ENCODE measurements at places on chromosomes 6 and 20.

GRCh38 chr6:107491138-107491609 lies 1.3 kb downstream of the SOBP start:
- peak; percentile 10 for DNase-seq

- DNase-seq: no peak
Measured at GRCh38 chr20:706366-706885, 30.8 kb upstream of the SCRT2 start.

GRCh38 chr20:2839732-2840137 lies 720 bp downstream of the PCED1A start:
- no peak for DNase-seq

GRCh38 chr6:148768646-148769270 lies 21.9 kb downstream of the UST start:
- DNase-seq: no peak

- no peak for DNase-seq
Measured at GRCh38 chr20:46183768-46184167, 65.7 kb downstream of the CD40 start.

DNA sequence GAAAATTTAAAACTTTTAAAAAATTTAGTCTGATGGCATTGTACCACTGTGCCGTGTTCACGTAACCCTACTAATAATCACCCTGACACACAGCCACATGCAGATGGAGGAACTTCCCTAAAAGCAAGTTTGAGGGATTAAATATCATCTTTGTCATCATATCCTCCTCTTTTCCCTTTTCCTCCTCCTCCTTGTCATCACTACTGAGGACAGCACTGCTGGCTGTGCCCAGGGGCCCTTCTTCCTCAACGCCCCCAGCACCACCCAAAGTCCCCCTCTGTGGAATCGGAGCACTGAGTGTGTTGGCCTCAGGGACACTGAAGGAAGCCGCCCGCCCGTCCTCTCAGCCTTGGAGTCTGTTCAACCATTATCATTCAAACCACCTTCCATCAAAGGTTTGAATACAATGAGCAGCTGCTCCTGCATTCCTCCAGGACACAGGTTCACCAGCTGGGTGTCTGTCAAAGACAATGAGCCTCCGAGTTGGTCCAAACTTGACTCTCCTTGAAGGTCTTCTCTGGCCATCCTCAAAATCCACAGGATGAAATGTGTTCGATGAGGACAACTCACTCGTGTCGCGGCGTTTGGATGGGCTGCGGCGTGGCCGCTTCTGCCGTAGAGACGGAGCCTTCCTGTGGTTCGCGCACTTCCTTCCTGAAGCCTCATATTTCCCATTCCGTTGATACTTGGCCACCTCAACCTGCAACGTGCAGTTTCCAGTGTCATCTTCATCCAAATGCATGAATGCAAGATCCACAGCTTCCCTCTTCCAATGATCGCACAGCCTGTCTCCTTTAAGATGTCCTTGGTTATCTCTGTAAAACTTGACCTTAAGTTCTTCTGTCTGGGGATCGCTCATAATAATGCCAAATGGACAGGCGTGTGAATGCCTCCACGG lies 23.3 kb downstream of the NQO2 start:
- no peak for DNase-seq

GRCh38 chr6:27358786-27359185 lies 29.8 kb upstream of the ZNF391 start:
- DNase-seq: no peak

DNA sequence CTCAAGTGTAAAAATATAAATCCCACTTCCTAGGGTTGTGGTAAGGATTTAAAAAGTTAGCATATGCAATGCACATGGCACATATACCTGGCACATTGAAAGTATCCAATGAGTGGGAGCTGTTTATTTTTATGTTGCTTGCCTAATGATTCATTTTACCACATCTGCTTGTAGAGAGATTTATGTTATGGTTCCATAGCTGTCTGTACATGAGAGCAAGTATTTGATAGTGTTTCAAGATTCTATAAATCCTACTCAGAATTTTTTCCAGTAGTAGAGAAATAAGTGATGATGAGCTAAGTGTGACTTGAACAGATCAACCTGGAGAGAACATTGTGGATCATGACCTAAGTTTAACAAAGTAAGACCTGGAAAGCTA lies 125.3 kb upstream of the SPTLC3 start:
- DNase-seq: no peak

- DNase-seq: no peak
Measured at GRCh38 chr6:127855542-127856159, 45.2 kb downstream of the THEMIS start.

DNA sequence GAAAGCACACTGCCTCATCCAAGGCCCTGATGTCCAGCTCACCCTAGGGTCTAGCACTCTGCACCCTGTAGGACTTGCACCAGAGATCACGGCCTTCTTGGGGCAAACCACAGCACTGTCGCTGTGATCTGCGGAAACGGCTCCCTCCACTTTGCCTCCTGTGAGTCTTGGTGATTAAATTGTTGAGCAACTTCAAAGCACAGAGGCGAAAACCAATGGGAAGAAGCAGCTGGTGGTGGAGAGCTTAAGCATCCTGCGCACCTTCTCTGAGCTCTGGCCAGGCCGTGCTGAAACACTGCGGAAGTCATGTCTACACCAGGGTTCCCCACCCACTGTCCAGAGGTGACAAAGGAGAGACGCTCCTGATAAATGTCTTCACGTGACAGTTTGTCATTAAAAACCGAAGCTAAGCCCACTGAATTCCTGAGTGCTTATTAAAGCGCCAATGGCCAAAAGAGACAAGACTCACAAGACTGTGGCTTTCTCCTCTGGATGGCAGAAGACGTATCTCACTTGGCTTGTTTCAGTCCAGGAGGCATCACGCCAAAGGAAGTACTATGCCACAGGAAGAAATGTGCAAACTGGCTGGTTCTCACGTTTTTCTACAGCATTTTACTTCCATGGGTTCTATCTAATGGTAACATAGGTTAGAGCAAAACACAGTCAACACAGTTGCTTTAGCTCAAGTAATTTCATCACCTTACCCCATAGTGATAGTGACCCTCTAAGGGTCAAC lies 3.1 kb downstream of the RAMACL start:
- no peak for DNase-seq

DNA sequence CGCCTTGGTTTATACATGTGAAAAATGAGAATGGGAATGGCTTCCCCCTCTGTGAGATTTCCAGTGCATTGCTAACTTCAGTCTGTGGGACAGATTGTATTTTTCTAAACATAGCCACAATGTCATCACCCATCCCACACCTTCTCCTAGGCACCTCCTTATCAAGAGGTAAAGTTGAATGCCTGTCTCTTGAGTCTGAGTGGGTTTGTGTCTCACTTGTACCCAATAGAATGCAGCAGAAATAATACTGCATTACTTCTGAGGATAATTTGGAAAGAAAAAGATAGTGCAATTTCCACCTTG lies 27.9 kb downstream of the RIN2 start:
- no peak for DNase-seq

DNA sequence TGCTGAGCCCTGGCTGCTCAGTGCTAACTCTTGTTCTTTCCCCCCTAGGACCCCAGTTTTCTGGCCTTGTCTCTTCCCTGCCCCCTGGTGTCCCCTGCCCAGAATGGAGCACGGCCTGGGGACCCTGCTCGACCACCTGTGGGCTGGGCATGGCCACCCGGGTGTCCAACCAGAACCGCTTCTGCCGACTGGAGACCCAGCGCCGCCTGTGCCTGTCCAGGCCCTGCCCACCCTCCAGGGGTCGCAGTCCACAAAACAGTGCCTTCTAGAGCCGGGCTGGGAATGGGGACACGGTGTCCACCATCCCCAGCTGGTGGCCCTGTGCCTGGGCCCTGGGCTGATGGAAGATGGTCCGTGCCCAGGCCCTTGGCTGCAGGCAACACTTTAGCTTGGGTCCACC lies 11.9 kb downstream of the CCN5 start:
- no peak for DNase-seq

DNA sequence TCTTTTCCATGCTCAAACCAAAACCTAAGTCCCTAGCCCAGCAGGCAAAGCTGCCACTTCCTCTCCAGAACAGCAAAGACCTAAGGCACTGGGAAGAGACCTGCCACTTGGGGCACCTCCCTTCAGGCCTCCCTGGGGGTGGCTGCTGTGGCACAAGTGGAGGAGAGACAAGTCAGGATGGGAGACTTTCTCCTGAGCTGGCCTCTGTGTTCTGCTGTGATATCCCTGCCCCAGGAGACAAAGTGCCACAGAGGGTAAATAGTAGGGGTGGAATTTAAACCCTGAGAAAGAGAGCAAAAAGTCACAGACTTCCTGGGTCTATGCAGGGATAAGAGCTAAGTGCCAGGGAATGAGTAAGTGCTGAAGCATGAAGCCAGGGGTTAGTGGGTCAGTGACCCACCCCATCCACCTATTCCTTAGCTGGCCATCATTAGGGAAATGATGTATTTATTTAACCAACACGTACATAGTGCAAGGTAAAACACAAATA lies 84.2 kb downstream of the MRPL14 start:
- no peak for DNase-seq

DNA sequence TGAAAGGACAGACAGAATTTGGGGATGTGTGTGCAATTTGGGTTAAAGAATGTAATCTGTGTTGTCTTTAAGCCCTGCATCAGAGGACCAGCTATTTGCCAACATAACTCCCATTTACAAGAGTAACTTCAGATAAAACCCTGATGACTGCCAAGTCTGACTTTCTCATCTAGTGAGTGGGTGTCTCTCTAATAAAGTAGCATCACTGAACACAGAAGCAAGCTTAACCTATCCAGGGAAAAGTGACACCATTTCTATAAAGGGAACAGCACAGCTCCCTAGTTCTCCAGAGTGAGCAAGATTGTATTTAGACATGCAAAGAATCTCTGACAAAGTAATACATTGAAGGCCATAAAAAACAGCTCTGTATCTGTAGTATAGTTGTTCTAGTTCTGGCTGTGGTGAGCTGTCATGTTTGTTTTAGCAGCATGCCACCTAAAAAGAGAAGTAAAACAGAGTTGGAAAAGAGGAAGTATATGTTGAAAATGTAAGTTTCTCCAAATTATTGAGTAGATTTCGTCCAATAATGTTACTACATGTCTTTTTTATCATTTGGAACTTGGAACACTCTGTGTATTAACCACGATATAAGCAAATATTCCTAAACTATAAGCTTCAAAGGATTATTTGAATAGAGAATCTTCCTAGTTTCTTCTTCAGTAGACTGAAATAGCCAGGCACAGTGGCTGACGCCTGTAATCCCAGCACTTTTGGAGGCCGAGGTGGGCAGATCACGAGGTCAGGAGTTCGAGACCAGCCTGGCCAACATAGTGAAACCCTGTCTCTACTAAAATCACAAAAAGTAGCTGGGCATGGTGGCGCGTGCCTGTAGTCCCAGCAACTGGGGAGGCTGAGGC lies 8.8 kb upstream of the PIM1 start:
- no peak for DNase-seq

DNA sequence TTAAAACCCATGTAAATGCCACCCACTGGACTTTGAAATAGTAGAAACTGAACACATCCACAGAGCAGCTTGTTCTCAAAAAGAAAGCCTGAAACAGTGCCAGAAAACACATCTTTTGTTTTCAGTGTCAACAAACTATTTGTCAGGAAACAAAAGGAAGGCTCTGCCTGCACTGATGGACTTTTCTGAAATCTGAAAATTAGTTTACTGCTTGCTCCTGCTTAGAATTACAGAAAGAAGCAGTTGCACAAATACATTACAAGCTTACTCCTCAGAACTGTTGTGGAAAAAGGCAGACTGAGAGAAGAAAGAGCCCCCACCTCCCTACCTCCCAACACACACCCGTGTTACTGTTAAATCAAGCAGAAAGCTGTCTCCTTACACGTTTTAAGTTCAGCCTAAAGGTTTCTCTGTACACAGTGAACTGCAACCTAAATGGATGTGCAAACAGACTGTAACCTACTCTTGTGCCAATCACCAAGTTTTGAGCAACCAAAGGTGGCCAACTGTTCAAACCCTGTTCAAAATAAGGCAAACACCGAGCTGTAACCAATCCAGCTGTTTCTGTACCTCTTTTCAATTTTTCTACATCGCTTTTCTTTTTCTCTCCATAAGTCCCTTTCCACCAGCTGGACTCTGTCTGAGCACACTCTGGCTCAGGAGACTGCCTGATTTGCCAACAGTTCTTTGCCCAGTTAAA lies 43.7 kb downstream of the FRK start:
- peak; percentile 23 for DNase-seq

GRCh38 chr6:109186012-109186411 lies 90.7 kb downstream of the CEP57L1 start:
- no peak for DNase-seq

DNA sequence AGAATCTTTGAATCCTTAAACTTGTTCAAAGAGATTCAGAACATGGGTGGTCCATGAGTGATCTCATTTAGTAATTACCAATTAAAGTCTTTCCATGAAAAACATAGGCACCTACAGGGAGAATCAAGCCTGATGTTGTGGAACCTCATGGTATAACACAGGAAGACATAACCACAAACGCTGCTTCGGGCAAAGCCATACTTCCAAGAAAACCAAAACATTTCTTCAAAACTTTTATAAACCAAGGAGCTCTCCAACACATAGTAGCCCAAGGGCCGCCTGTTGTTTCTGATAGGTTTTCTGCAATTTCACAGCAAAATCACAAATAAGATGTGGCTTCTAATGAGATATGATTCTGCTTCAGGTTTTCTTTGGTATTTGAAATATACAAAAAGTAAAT lies 2.5 kb downstream of the CHD6 start:
- no peak for DNase-seq

DNA sequence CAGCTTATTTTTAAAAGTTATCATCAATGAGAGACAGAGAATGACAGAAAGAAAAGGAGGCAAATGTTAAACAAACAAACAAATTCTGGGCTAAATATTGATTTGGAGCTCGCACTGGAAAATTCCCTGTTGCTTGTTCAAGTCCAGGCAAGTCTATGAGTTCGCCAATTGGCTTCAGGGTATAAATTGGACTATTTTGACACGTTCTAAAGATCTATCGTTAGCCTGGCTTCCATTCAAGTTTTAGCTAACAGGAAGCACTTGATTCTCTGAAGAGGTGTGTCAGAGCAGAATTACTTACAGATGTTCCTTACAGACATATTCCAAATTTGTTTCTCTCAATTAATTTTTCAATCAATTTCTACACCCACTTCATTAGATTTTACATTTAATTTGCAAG lies 15.8 kb upstream of the RFPL4B start:
- DNase-seq: peak; percentile 3

Data from NCI-H2081 (cell line).